ENCODE measurements at places on chromosomes 5 and 9. TPM values are rescaled to one million over a fixed set of nuclear protein-coding genes. Genes with fewer than 3 reads are reported as not detected.

- H3K4me3 ChIP-seq, result no peak overlapping the region
- H3K27me3 ChIP-seq, result peaks cover 9% of the 10 kb centered on the region
- no peaks in the 10 kb centered on the region for H3K36me3 ChIP-seq
- no peaks in the 10 kb centered on the region for H3K4me1 ChIP-seq
- H3K27ac ChIP-seq, result no peak overlapping the region
- no peak for DNase-seq
Observed at GRCh38 chr5:174943785-174944184, 219.4 kb downstream of the MSX2 start.

Gene NMRK1
- total RNA-seq, result 26.9 TPM

Gene PPIC
- not detected for total RNA-seq

DNA sequence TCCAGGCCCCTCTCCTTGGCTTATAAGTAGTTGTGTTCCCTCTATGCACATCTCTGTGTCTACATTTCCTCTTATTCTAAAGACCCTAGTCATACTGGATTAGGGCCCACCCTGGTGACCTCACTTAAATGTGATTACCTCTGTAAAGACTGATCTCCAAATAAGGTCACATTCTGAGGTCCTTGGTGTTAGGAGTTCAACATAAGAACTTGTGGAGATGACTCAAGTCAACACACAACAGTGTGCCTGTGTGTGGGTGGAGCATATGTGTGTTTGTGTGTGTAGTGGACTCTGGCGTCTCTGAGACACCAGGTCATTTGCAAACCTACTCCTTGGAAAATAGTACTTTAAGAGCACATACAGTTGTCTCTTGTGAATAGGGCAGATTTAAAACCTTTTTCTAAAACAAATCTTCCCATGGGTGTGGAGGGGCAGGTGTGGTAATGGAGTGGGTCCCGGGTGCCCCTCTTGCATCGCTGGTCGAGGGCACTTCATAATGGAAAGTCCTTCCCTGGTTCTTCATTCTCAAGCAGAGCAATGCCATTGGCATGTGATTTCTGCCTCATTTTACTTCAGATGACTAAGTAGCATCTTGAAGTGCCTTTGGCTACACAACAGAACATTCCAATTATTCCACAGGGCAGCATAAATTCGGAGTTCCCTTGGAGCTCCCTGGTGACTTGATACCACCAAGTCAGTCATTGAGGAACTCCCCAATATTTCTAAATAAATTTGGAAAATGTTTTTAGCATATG lies 84.4 kb downstream of the C9orf152 start:
- H3K27ac ChIP-seq, result no peak overlapping the region
- DNase-seq, result no peak

Gene NPR3
- not detected for total RNA-seq

GRCh38 chr5:1174122-1174936 lies 27.1 kb upstream of the SLC6A19 start:
- H3K27me3 ChIP-seq, result peaks cover 4% of the 10 kb centered on the region
- peak; percentile 56 for DNase-seq
- H3K36me3 ChIP-seq, result no peaks in the 10 kb centered on the region
- no peak overlapping the region for H3K27ac ChIP-seq
- H3K4me3 ChIP-seq, result no peak overlapping the region
- peaks cover 7% of the 10 kb centered on the region for H3K4me1 ChIP-seq

DNA sequence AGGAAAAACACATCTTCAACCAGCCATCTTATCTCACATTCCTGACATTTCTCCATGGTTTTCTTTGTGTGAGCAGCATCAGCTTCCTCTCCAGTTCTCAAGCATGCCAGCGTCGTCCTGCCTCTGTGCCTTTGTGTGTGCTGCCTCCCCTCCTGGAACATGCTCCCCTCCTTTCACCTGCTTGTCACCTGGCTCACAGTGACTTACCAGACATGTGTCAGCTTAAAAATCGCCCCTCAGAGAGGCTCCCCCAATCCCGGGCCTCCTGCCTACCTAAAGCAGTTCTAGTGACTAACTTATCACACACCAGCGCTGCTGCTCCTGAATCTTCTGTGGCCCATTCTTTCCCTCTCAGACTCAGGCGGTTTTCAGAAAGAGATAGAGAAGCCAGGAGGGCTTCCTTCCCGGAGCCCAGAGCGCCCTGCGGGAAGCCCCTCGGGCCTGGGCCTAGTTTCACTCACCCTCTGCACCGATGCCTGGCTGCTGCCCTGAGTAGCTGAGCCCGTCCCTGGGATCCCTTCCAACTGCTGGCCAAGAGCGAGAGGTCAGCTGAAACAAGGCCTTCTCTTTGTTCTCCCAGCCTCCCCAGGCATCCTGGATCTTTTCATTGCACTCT lies 51.1 kb upstream of the MVB12B start:
- H3K36me3 ChIP-seq, result no peaks in the 10 kb centered on the region
- H3K27me3 ChIP-seq, result peaks cover 24% of the 10 kb centered on the region
- H3K27ac ChIP-seq, result no peak overlapping the region
- no peaks in the 10 kb centered on the region for H3K4me1 ChIP-seq
- no peak overlapping the region for H3K4me3 ChIP-seq

DNA sequence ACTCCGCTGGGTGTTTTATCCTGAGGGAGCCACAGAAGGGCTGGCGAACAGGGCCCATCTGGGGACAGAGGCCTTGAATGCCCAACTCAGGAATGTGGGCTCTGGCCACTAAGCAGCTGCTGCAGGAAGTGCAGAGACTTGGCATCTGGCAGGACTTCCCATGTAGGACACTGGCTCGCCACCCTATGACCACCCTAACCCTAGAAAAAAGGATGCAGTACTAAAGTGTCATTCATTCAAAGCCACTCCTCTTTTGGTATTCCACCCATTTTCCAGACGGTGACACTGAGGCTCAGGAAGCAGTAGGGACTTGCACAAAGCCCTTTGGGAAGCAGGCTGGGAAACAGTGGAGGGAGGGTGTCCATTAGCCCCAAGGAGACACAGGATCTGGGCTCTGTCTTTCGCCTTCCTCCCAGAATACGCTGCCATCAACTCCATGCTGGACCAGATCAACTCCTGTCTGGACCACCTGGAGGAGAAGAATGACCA lies 3.0 kb downstream of the BBLN start:
- peaks cover 21% of the 10 kb centered on the region for H3K4me1 ChIP-seq
- H3K27me3 ChIP-seq, result no peaks in the 10 kb centered on the region
- no peak overlapping the region for H3K4me3 ChIP-seq
- DNase-seq, result no peak
- H3K27ac ChIP-seq, result no peak overlapping the region

DNA sequence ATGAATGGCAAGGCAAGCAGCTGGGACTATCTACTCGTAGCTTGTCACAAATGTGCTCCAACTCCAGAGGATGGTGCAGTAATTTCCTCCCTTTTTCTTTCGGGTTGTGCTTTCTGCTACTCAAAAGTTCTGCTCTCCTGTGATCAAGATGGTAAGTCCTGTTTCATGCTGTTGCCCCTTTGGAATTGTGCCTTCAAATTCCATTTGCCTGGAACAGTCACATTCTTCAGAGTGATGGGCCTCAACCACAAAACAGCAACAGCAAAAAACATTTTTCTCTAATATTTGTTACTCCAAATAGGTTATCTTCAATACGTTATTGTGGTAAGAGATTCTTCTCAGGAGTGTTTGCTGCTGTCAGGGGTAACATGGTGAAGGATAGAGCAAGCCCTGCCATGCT lies 209.3 kb downstream of the PALM2AKAP2 start:
- H3K36me3 ChIP-seq, result no peaks in the 10 kb centered on the region
- no peak for DNase-seq
- H3K27me3 ChIP-seq, result no peaks in the 10 kb centered on the region
- H3K27ac ChIP-seq, result no peak overlapping the region
- no peaks in the 10 kb centered on the region for H3K4me1 ChIP-seq
- no peak overlapping the region for H3K4me3 ChIP-seq

Gene ACOT12
- total RNA-seq, result not detected

- H3K4me3 ChIP-seq, result no peak overlapping the region
- H3K27me3 ChIP-seq, result no peaks in the 10 kb centered on the region
- H3K27ac ChIP-seq, result no peak overlapping the region
- H3K4me1 ChIP-seq, result peaks cover 30% of the 10 kb centered on the region
Observed at GRCh38 chr5:1540166-1540565, 16.4 kb upstream of the LPCAT1 start.

Gene EDIL3
- not detected for total RNA-seq

Gene ARHGEF28
- not detected for total RNA-seq

DNA sequence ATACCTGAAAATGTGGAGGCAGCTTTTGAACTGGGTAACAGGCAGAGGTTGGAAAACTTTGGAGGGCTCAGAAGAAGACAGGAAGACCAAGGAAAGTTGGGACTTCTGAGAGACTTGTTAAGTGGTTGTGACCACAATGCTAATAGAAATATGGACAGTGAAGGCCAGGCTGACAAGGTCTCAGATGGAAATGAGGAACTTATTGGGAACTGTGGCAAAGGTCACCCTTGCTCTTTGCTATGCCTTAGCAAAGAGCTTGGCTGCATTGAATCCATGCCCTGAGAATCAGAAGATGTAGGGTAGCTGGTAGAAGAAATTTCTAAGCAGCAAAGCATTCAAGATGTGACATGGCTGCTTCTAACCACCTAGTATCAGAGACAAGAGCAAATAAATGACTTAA lies 244.4 kb upstream of the ADRA1B start:
- no peaks in the 10 kb centered on the region for H3K36me3 ChIP-seq
- DNase-seq, result no peak
- H3K27ac ChIP-seq, result no peak overlapping the region
- H3K27me3 ChIP-seq, result peaks cover 4% of the 10 kb centered on the region
- H3K4me1 ChIP-seq, result peaks cover 7% of the 10 kb centered on the region

Gene ECM2
- not detected for total RNA-seq

Gene CKMT2
- total RNA-seq, result not detected

Gene TMED7
- 48.9 TPM for total RNA-seq

- no peaks in the 10 kb centered on the region for H3K36me3 ChIP-seq
- no peak overlapping the region for H3K27ac ChIP-seq
- no peak overlapping the region for H3K4me3 ChIP-seq
- no peak for DNase-seq
- H3K4me1 ChIP-seq, result no peaks in the 10 kb centered on the region
Observed at GRCh38 chr5:118946138-118946800, 42.1 kb downstream of the DTWD2 start.

Measured in activated CD8-positive, alpha-beta T cell treated with anti-CD3 and anti-CD28 coated beads, Interleukin-2, amount 10 ng/mL, durations not matched to agents 7 days and 5 days (primary cell).